ENCODE measurements at places on chromosomes 13 and 19.

GRCh38 chr13:113821847-113822246 lies 42.0 kb downstream of the GAS6 start:
- DNase-seq: no peak

GRCh38 chr13:48491423-48492095 lies 41.3 kb downstream of the RCBTB2 start:
- no peak for DNase-seq

DNA sequence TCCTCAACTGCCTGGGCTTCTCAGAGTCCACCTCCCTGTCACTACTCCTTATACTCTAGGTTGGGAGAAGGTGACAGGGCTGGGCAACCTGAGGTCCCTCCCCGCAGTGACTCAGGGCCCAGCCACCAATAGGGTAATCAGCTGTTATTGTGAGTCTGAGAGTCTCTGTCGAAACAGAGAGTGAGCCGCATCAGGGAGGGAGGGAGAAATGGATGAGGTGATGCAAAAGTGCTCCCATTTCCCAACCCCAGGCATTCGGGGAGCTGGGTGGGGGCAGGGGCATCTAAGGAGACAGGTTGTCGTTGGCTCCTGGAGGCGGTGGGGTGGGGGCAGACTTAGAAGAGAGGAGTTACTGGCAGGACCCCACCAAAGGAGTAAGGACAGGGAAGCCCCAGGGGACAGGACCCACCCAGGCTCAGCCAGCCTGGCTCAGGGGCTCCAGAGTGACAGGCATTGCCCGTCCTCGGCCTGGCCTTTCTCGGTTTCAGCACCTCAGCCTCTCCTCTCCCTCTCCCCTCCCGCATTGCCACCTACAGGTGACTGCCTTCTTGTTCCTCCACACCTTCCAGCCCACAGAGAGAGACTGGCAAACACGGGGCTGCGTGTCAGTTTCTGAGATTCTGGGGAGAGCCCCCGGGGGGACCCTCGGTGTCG lies at the start of gene DMKN:
Gene DMKN (minus strand): TSS at position 22 of the 654 bp plus-strand sequence. CDS start 174 bp downstream, outside the sequence.
- no peak for DNase-seq

DNA sequence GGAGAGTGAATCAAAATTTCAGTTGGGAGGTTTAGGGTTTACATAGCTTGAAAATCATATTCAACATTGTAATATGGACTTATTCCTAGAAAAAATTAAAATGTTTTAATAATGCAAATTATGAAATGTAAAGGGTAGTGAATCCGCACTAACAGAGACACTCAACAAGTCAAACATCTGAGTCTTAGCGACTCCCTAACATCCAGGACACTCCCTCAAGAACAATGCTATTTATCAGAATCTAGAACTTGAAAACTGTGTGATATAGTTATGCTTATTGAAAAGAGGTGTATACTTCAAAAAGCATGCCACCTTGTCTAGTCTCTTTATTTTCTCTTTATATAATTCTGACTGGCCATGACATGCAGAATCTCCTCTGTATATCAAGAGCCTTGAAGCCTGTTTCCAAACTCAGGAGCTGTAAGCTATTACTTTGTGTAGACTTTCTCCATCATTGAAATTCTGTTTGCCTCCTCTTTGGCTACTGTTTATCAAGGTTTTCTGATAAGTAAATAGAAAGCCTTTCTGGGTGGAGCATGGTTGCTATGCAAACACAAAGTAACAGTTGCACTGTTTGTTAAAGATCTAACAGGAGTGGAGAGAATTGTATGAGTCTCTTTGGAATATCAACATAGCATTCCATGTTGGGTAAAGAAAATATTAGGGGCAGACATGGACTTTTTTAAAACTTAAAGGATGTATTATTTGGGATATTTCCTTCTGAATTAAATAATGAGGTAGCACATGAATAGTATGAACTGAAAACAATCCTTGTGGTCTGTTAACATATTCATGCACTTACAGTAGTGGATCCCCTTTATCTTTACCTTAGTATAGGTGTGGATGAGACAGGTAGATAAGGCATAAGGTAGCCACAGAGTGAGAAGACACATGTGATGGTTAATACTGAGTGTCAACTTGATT lies 56.4 kb upstream of the MBNL2 start:
- DNase-seq: no peak

- no peak for DNase-seq
These were observed 920 bp upstream of the SIGLEC7 start for GRCh38 chr19:51141181-51141580.

- DNase-seq: no peak
These were observed 344.4 kb upstream of the PCDH9 start for GRCh38 chr13:67574320-67575233.

GRCh38 chr13:25281935-25282332 lies 5.4 kb downstream of the MTMR6 start:
- no peak for DNase-seq

DNA sequence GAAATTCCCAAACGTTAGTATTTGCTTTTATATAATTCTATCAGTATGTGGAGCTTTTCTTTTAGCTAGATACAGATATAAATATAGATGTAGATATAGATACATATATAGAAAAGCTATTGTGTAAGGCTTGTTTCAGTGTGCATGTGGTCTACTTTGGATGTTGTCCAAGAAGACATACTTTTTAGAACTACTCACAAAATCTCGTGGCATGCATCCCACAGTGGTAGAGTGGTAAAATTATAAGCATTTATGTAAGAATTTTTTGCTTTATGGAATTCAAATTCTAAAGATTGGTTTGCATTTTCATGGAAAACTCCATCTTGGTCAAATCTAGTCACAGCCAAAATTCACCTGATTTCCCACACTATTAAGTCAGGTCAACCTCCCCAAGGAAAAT lies 880.4 kb downstream of the EFNB2 start:
- no peak for DNase-seq

- no peak for DNase-seq
These were observed 14.8 kb downstream of the UBXN6 start for GRCh38 chr19:4442819-4443146.
